ENCODE measurements at places on chromosomes 5 and 9.

GRCh38 chr9:136090768-136091581, 4.1 kb downstream of the NACC2 start:
- DNase-seq = no peak

DNA sequence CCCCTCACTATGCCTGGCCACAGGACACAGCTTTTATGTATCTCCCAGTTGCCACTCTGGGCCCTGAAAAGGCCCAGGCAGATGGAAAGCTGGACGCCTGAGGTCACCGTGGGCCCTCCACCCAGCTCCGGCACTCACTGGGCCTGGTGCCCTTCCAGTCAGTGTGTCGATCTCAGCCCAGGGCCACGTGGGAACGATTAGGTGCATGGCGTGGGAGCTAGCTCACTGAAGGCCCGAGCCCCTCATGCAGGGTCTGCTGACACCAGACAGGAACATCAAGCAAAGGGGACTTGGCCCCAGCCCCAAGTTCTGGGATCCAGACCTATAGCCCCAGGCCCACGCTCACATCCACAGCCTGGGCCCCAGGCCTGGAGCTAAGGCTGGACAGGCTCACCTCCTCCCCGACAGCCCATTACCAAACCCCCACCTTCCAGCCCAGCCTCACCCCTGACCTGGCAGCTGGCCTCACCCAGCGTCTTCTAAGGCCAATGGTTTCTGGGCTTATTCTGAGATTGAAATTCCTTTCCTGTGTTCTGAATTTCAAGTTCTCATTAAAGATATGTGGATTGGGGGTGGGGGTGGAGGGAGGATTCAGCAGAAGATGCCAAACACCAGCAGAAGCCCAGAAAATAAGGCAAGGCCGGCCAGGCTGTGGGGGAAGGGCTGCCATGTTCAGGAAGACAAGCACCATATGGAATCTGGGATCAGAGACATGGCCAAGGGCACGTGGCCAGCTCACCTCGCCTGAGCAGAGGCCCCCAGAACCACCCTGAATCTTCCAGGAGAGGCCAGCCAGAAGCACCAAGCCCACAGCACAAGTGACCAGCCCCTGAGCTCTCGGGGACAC, 74.5 kb downstream of the ADAMTS2 start:
- no peak for DNase-seq

- no peak for DNase-seq
Observed at GRCh38 chr9:75365196-75365595, 276.9 kb downstream of the OSTF1 start.

DNA sequence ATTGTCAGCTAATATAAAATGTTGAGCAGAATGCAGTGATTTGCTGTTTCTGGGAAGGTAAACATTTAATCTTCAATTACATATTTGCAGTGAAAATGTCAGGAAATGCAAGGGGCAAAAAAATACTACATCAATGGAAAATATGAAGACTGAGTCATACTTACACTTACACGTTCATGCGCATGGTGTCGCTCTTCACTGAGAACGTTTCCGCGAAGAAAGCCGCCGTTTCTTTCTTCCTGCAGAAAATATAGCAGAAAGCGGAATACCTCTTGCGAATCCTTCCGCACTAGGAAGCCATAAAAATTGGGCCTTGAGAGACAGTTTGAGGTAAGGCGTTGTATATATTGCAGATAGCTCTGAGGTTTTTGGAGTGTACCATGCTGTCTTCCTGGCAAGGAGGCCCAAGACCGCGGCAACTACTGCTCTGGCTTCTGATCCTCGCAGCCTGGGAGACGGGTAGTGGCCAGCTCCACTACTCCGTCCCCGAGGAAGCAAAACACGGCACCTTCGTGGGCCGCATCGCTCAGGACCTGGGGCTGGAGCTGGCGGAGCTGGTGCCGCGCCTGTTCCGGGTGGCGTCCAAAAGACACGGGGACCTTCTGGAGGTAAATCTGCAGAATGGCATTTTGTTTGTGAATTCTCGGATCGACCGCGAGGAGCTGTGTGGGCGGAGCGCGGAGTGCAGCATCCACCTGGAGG, at the start of gene PCDHA13:
TSS of gene PCDHA13 (plus strand) at position 236 of the 702 bp plus-strand sequence. CDS start at position 381, 145 bp downstream.
- DNase-seq = no peak

GRCh38 chr5:179241175-179241574, 104.1 kb downstream of the ADAMTS2 start:
- DNase-seq = no peak

- no peak for DNase-seq
Observed at GRCh38 chr5:110335361-110336066, 391.0 kb downstream of the TMEM232 start.

DNA sequence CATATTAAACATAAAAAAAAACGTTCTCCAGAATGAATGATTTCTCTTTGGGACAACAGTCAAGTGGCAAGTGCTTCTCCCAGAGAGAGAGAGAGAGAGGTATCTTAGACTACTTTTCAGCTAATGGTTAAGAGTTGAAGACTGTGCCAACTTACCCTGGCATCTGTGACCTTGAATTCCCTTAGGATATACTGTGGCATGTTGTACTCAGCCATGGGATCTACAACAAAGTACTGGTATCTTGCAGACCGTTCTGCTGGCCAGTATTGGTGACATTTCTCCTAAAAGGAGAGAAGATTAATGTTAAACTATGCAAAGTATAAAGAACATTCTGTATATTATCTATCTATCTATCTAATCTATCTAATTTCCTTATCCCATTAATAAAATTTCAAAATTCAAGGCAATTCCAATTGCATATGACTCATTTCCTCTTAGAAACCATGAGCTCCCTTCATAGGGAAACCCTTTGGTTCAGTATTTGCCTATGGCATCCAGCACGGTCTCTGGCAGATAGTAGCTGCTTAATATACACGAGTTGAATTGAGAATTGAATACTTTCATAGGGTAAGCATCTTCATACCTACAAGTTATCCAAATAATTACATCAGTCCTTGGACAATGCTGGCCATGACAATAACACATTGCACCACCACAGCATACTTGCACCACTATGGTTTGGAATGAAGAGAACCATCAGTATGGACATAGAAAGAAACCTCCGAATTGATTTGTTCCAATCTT, 539.4 kb upstream of the DMAC1 start:
- no peak for DNase-seq

DNA sequence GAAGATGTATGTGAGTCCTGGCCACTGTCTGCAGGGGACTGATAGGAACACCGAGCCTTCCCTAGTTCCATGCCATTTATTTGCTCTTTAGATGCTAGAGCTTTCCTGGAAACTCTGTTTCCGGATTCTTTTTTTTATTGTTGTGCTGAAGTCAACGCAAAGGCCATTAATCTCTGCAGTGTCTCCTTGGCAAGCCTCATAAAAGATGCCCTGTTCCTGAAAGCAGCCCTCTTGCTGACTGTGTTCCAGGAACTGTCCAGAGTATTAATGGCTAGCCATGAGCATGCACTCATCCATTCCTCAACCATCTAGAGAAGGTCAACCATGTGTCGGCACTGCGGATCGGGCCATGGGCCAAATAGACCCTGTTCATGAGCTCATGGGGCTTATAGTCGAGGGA, 42.9 kb upstream of the SMAD5 start:
- DNase-seq = no peak

- DNase-seq = no peak
Observed at GRCh38 chr9:112194969-112195431, 19.9 kb upstream of the SUSD1 start.

Measured in pulmonary artery endothelial cell (primary cell).